ENCODE measurements at places on chromosomes 6 and 20. TPM values are rescaled to one million over a fixed set of nuclear protein-coding genes. Genes with fewer than 3 reads are reported as not detected.

The PRICKLE4 gene
- total RNA-seq, result 2.2 TPM

The MYH7B gene
- not detected for total RNA-seq

The PSMB8 gene
- 25.7 TPM for total RNA-seq

The BTN1A1 gene
- not detected for total RNA-seq

The SLC22A1 gene
- not detected for total RNA-seq

The PXT1 gene
- total RNA-seq, result not detected

GRCh38 chr6:11207199-11207968, 25.1 kb downstream of the NEDD9 start:
- peak; percentile 96 for DNase-seq

DNA sequence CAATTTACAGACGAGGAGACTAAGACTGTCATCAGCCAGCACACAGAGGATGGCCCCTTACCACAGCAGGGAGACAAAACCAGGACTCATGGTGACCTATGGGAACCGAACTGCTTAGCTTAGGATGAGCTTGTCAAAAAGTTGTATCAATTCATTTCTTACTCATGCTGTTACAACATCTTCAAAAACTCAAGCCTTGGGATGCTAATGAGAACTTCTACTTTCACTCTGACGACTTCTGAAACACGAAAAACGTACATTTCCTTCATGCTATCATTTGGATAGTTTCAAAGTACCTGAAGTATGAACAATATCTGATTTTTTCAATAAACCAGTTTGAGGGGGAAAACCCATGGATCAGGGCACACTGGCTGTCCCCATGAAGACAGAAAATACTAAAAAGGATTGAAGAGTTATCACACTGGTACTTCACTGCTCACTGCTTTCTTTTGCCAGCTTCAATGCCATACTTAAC, 31.9 kb downstream of the HIVEP2 start:
- DNase-seq, result no peak

- DNase-seq, result no peak
Observed at GRCh38 chr6:80210618-80211017, 104.1 kb downstream of the BCKDHB start.

DNA sequence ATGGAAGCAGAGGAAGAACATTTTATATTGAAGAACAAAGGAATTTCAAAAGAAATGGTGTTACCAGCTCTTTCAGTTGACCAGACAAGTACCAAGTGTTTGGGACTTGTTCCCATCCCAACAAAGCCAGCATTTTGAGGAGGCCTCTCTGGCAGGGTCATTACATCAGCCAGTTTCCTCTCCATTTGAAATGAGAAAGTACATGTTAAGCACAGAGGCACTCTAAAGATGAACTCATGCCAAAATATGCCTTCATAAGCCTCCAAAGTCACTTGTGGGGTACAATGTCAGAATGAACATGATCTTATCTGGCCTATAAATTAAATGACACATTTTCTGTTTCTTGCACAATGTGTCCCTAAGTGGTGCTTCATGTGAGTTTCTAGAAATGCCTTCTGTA, 223.9 kb downstream of the PRL start:
- DNase-seq, result no peak

DNA sequence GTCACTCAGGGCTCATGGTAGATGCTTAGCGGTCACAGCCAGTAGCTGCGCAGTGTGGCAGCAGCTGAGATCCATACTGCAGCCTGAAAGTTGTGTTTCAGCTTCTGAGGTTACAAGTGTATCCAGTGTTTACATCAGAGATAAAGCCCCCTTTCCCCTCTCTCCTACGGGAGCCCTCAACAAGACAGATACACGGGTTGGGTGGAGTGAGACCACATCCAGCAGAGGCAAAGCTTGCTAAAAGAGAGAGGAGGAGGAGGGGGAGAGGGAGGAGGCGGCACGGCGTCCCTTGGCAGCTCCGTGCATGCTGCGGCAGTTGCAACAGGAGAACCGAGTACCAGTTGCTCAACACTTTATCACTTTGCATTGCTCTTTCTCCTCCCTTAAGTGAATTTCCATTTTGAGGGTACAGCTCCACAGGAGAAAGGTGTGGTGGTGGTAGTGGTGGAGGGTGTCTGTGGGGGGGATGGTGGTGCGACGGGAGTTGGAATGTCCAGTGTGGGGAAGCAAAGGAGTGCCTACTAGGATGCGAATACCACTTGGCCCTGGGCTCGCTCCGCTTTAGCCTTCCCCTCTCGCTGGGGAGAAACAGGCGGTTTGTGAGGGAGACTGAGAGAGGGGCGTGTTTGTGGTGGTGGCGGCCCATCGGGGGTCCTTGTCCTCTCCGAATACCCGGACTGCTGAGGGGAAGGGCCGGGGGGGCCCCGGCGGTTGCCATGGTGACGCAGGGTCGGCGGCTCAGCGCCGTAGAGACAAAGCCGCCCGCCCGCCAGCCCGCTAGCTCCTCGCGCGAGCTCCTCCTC, 405 bp upstream of the RNF182 start:
- DNase-seq, result peak; percentile 37

DNA sequence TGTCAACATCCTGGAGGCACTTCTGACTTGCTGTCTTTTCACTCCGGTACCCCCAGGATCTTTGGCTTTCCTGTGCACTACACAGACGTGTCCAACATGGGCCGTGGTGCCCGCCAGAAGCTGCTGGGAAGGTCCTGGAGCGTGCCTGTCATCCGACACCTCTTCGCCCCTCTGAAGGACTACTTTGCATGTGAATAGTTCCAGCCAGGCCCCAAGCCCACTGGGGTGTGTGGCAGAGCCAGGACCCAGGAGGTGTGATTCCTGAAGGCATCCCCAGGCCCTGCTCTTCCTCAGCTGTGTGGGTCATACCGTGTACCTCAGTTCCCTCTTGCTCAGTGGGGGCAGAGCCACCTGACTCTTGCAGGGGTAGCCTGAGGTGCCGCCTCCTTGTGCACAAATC, 12.0 kb upstream of the MAPRE1 start:
- no peak for DNase-seq

GRCh38 chr20:41453010-41453950, 86.7 kb upstream of the EMILIN3 start:
- DNase-seq, result no peak

DNA sequence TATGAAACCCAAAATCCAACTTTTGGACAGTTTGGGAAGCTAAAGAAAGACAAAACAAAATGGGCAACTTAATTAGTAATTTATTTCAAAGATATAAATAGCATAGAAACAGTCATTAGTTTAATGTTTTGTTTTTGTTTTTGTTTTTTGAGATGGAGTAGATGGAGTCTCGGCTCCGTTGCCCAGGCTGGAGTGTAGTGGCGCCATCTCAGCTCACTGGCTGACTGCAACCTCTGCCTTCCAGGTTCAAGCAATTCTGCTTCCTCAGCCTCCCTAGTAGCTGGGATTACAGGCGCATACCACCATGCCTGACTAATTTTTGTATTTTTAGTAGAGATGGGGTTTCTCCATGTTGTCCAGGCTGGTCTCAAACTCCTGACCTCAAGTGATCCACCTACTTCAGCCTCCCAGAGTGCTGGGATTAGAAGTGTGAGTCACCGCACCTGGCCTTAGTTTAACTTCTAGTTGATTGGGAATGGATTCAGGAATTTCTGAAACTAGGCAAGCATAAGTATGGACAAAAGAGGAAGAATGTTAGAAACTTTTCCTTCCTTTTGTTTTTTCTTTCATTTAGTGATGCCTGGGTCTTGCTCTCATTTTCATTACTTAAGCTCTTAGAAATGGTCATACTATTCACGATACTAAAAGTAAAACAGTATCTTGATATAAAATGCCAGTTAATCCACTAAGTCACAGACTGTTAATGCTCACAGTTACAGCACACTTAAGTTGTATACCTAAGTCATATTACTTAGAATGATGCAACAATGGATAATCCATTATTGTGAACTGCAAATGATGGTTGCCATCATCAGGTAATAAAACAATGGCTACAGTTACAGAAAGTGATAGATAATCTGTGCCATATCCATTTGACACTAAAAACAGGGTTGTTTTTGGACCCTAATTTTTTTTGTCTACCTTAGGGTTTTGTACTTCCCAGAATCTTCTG, 8.2 kb downstream of the SENP6 start:
- peak; percentile 48 for DNase-seq
